CD4-positive, alpha-beta T cell treated with Interleukin-1 beta for 1 hour (primary cell): ENCODE measurements at places on chromosomes 7 and 10.

GRCh38 chr10:86688398-86688921, 20.1 kb downstream of the LDB3 start:
- DNase-seq: peak; percentile 60

GRCh38 chr7:117090791-117091190, 137.5 kb downstream of the ST7 start:
- DNase-seq: no peak

GRCh38 chr7:137658190-137658900, 188.4 kb downstream of the DGKI start:
- DNase-seq: no peak

DNA sequence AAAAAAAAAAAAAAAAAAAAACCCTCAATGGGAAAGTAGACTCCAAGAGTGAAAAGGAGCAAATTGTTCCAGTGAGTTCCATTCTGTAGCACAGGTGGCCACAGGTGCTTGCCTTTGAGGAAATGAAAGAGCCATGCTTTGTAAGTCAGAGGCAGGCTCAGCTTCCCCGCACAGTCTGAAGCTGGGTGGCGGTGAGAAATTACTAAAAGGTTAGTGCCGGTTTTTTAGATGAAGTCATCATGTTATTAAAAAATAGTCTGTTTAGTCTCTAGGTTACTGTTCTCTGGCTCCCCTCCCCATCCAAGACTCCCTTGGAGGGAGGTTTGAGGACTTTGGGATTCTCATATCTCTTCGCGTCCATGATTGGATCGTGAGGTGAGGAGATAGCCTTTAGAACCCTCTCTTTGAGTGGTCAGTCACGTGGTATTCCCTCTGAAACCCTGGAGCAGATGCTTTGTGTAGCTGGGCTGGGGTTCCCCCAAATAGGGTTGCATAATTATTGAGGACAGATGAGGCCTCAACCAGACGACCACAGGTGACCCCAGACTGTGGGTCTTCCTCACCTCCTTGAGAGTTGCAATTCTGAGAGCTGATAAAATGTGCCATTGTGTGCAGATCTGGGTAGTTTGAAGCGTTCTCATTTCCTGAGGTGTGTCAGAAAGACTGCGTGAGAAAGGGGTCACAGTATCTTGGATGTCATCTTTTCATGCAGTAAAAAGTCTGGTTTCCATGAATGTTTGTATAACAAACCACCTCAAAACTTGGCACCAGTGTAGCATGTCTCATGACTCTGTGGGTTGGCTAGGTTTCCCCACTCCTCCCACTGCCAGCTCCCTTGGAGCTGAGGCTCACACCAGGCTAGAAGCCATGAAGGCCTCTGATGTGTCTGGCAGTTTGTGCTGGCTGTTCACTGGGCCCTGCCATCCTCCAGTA, 27.1 kb downstream of the OGDH start:
- DNase-seq: peak; percentile 69

DNA sequence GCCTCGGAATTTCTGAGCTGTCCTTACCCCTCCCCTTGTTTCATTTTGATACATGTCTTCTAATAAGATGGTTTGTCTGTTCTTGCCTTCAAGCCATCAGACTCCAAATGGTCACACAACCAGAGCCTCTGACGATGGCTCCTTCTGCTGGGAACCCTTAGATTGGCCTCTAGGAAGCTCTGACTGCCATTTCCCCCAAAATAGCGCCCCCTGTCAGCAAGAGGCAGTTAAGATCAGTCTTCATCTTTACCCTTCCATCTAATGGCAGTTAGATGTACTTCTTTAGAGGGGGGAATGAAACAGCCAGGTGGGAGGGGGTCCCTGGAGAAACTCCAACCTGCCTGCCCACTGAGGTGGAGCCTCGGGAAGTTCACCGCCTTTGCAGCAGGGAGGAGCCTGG, 85.8 kb upstream of the GPR22 start:
- no peak for DNase-seq

- DNase-seq: peak; percentile 47
These were observed 22.2 kb upstream of the EXOC4 start for GRCh38 chr7:133230591-133231194.

DNA sequence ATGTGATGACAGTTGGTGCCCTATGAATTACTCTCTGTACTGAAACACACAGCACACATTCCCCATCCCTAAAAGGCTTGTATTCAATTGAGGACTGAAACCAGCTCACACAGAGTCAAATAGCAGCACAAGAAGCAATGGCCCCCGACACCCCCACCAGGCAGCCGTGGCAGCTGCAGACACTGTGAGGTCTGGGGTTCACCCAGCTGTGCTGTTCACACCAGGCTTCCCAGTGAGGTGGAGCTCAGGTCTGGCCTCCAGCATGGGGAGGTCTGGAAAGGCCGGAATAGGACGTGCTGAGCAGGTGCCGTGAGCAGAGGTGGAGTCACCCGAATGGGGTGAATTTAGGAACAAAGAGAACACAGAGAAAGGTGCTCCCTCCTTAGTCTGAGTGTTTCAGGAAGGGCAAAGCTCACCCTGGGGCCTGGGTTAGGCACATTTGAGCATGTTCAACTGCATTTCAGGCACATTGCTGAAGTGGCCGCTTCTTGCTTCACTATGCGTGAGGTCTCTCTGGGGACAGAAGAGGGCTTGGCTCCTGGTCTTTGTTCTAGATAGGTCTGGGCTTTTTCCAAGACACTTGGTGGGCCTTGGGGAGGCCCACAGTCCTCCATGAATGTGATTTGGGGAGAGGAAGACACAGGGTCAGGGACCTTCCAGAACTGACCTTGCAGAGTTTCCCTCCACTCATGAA, 41.1 kb downstream of the C10orf120 start:
- no peak for DNase-seq
